Activated CD4-positive, alpha-beta T cell treated with anti-CD3 and anti-CD28 coated beads, Interleukin-2, amount 50 U/mL, for 4 hours (primary cell): ENCODE measurements at places on chromosomes 7 and 10.
A peak's percentile ranks its signal among the peaks of the same experiment; 100 is the strongest.

DNA sequence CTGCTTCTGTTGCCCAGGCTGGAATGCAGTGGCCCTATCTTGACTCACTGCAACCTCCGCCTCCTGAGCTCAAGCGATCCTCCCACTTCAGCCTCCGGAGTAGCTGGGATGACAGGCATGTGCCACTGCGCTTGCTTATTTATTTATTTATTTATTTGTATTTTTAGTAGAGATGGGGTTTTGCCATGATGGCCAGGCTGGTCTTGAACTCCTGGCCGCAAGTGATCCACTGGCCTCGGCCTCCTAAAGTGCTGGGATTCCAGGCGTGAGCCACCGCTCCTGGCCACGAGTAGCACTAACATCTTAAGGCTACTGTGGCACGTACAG is 70.9 kb downstream of the CARD11 start:
- DNase-seq: no peak

DNA sequence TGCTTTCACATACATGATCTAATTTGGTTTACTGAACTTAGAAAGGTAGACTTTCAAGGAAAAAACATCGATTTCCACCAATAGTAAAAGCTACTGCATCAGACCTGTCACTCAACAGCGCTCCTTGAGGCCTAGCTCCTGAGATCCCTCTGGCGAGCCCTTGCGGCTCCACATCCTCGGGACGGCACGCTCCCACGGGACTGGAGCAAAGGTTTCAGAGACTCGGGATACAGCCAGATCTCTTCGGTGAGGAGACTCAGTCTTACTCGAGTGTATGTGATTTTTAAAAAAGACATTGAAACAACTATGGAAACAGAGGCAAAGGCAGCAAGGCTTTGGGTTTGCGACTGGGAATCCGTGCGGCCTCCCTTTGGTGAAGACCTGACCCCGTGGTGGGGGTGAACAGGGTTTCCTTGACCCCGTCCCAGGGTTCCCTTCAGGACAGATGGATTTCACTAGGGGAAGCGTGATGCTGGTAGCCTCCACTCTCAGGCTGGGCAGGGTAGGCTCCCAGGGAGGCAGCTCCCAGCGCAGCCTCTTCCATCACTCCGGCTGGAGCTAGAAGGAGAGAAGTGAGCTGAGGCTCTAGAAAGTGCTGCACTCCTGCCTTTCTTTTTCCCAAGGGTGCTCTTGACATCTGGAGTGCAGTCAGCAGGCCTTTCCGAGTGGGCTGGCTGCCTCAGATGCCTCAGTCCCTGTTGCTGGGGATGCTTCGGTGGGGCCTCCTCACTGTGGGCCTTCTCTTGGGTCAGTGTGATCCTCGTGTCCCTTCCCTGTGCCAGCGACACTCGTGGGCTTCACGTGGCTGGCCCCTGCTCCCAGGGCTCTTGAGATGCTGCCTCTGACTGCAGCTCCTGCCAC is 5.8 kb upstream of the ATP6V0E2 start:
- no peak for DNase-seq

DNA sequence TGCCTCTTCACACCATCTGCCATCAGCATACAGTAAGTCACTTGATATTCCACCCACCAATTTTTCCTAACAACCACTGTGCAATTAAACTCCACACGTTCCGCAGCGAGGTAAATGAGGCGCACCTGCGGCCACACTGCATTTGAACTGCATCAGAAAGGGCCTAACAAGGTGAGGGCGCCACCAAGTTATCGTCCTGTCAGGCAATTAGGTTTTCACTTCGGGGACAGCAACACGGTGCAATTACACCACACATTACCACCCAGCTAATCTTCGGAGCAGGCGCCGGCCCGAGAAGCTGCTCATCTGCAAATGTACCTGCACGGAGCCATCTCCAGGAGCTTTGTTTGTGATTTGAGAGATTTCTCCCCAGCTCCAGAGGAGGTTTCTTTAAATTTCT is 84.4 kb downstream of the EBF3 start:
- DNase-seq: no peak

GRCh38 chr10:35464825-35465456 is 128.6 kb downstream of the CCNY start:
- no peak for DNase-seq

DNA sequence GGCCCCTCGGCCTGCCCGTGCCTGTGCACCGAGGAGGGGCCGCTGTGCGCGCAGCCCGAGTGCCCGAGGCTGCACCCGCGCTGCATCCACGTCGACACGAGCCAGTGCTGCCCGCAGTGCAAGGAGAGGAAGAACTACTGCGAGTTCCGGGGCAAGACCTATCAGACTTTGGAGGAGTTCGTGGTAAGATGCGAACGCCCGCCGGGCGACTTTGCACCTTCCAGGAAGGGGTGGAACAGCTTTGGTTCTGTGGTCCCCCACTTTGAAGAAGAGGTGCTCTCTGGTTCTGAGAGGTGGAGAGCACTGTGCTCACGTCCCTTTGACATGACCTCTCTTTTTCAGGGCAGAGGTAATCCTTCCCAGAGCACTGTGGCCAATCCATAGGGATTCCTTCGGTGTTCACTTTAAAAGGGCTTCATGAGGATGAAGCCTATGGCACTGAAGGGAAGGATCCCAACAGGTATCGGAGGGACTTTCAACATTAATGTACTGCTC is 2.6 kb downstream of the VWC2 start:
- DNase-seq: no peak

DNA sequence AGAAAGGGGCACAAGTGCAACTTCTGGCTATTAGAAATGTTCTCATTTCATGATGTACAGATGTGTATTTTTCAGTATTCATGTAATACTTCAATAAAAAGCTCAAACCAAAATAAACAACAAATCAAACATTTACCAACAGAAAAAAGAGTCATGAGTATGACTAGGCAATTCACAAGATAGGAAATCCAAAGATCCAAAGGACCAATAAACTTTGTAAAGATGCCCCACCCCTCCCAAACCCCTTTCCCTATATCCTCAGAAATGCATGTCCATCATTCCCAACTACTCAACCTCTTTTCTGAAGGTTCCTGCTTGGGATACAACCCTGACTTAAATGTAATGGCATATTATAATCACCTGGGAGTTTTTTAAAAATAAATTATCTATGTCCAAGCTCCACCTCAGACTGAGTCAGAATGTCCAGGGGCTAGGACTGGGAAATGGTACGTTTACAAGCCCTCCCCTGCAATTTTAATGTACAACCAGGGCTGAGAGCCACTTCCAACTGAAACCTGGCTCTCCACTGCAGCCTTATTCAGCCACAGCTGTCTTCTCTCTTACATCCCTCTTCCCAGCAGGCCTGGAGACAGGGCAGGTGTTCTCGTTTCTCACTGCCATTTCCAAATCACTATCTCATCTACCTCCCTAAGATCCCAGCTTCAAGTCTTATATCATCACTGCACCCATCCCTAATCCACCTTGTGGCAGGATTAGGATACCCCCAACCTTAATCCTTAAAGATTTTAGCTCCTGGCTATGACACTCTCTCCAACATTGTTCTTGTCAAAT is 36.5 kb downstream of the COA1 start:
- DNase-seq: no peak

GRCh38 chr7:106065575-106066500 is 46.3 kb downstream of the SYPL1 start:
- no peak for DNase-seq

- peak; percentile 56 for DNase-seq
Measured at GRCh38 chr10:5692461-5693358, 8.1 kb downstream of the TASOR2 start.

DNA sequence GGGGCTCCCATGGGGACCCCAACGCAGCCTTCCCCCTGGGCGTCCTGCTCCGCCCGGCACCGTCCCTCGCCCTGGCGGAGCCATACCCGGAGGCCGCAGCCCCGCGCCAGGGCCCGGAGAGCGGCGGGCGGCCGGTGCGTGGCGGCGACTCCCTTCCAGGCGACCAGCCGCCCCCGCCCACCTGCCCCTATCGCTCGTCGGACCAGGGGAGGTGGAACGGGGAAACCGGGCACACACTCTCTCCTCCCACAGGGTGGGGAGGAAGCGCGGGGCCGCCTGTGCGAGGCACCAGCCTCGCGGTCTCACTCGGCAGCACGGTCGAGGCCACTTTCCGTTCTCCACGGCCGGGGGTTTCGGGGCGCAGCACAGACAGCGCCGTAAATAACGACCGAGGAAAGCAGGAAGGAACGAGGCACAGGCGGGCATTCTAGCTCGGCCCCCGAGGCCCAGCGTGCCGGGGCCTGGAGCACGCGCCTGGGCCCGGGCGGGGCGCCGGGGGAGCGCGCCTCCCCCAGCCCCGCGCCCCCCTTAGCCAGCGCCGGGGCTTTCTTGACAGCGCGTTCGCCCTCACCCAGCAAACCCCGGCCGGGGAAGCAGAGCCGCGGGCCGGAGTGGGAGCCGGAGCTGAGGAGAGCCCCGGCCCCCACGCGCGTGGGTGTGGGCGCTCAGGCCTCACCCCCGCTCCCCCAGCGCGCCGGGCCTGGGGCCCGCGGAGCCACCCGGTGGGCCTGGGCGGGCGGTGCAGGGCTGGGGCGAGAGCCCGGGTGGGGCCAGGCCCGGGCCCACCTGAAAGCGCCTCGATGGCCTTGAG is 936 bp downstream of the IGF2BP3 start:
- DNase-seq: no peak

DNA sequence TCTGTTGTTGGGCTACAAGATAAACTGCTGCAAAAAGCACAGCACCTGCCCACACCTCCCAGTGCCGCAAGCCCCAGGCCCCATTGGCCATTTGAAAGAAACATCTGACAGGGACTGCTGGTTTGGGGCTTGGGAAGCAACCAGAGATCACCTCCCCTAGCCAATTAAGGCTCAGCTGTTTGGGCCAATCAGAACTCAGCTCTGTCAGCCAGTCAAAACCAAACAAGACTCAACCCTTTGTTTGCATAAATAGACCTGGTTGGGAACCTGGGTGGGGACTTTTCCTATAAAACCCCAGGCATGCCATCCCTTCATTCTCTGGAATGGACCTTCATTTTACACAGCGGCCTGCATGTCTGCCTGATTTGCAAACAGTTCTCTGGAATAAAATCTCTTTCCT is 17.2 kb upstream of the NME8 start:
- DNase-seq: no peak

DNA sequence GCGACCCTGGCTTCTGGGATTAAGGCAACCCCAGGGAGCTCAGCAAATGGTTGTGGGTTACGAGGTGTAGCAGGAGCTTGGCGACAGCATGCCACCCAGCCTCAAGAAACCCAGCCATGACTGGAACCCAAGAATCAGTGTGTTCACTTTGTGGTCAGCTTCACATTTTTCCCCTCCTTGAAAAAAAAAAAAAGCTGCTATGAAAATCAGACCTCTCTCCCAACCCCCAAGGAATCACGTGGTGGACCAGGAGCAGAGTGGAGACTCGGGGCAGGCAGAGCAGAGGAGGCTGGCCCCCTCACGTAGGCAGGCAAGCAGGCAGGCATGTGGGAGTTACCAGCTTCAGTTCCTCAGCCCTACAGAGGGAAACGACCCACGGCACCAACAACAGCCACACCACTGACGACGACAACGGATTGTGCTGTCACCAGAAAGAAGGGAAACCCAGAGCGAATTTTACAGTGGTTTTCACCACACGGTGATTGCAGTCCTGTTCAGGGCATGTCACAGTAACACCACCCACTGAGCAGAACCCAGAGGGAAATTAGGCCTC is 203.4 kb downstream of the SLC25A13 start:
- no peak for DNase-seq

GRCh38 chr10:102948786-102949185 is 30.7 kb downstream of the CNNM2 start:
- no peak for DNase-seq

DNA sequence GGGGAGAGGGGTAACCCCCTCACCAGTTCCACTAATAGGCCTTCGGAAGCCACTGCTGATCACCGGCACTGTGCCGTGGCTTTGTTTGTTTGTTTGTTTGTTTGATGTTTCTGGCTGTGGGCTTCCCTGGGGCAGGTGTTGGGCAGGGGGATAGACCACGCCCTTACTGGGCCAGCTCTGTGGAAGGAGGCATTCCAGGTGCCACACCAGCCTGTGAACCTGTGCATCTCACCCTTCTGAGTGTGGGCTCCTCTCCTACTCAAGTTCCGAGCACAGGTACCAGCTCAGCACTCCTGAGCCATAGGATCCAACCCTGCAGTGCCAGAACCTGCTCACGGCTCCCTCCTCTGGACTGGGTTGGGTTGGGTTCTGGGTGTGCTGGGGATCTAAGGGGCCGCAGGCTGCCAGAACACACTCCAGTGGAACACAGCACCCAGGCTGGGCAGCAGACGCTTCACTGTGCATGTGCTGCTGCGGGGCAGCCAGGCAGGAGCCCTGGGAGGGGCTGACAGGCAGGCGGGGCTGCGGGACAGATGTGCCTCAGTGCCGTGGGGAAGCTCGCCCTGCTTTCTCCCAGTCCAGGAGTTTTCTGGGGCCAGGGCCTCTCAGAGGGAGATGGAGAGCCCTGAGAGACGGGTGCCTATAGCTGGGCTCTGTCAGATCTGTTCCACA is 1053.9 kb downstream of the CNTNAP2 start:
- DNase-seq: no peak

GRCh38 chr7:28640001-28640400 is 227.7 kb downstream of the CREB5 start:
- no peak for DNase-seq
